ENCODE measurements at places on chromosomes 5 and 9. TPM values are rescaled to one million over a fixed set of nuclear protein-coding genes. Genes with fewer than 3 reads are reported as not detected.

- no peak for DNase-seq
- H3K4me1 ChIP-seq = no peaks in the 10 kb centered on the region
- peaks cover 14% of the 10 kb centered on the region for H3K27me3 ChIP-seq
- no peak overlapping the region for H3K4me3 ChIP-seq
- H3K27ac ChIP-seq = no peak overlapping the region
Observed at GRCh38 chr9:124458441-124458840, 8.2 kb downstream of the ADGRD2 start.

- H3K4me3 ChIP-seq = no peak overlapping the region
- no peaks in the 10 kb centered on the region for H3K27me3 ChIP-seq
- DNase-seq = no peak
- H3K4me1 ChIP-seq = no peaks in the 10 kb centered on the region
- no peaks in the 10 kb centered on the region for H3K36me3 ChIP-seq
Observed at GRCh38 chr5:98463676-98464075, 309.8 kb upstream of the RGMB start.

GRCh38 chr5:124738681-124739633 lies 7.5 kb downstream of the ZNF608 start:
- H3K4me1 ChIP-seq = peaks cover 21% of the 10 kb centered on the region
- H3K4me3 ChIP-seq = no peak overlapping the region
- H3K27ac ChIP-seq = peak overlapping the region; percentile 91
- H3K36me3 ChIP-seq = no peaks in the 10 kb centered on the region
- DNase-seq = no peak
- no peaks in the 10 kb centered on the region for H3K27me3 ChIP-seq

- H3K4me3 ChIP-seq = no peak overlapping the region
- H3K27ac ChIP-seq = no peak overlapping the region
- no peaks in the 10 kb centered on the region for H3K36me3 ChIP-seq
- H3K27me3 ChIP-seq = no peaks in the 10 kb centered on the region
Observed at GRCh38 chr5:111432883-111433536, 79.3 kb downstream of the STARD4 start.

- no peaks in the 10 kb centered on the region for H3K27me3 ChIP-seq
- H3K4me3 ChIP-seq = no peak overlapping the region
- DNase-seq = no peak
- no peaks in the 10 kb centered on the region for H3K36me3 ChIP-seq
- no peak overlapping the region for H3K27ac ChIP-seq
Observed at GRCh38 chr5:58852566-58852965, 269.7 kb downstream of the RAB3C start.

Gene FAM221B
- not detected for total RNA-seq

Gene DOCK8
- 17.9 TPM for total RNA-seq
